SK-N-SH treated with all-trans-retinoic acid at 6 μM for 48 hours (cell line): ENCODE measurements at places on chromosomes 5 and 9.

GRCh38 chr5:172525996-172526360 is 71.7 kb upstream of the SH3PXD2B start:
- no peak for ATAC-seq

DNA sequence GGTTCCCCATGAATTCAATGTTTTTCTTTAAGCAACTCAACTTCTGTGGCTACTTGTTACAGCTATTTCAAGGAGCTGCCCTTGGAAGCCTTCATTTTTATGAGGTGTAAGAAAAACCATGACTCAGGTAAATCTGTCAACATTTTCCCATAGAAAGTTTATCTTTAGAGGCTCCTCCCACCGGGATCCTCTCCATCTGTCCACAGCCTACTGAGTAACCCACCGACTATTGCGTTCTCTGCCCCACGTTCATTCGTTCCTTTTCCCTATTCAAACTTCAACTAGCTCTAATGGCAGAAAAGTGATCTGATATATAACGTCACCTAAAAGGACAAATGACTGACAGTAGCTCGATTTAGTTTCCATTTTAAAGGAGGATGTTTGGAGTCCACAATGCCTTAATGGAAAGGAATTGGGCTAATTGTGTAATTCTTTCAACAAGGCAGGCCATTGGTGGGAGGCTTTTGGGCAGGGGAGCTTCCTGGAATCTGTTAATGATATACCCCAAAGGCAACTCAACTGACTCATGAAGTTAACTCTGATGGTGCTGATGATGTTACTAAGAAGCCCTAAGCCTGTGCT is 29.3 kb upstream of the NR3C1 start:
- ATAC-seq = no peak

- no peak for ATAC-seq
Observed at GRCh38 chr5:40628407-40628806, 51.3 kb upstream of the PTGER4 start.

DNA sequence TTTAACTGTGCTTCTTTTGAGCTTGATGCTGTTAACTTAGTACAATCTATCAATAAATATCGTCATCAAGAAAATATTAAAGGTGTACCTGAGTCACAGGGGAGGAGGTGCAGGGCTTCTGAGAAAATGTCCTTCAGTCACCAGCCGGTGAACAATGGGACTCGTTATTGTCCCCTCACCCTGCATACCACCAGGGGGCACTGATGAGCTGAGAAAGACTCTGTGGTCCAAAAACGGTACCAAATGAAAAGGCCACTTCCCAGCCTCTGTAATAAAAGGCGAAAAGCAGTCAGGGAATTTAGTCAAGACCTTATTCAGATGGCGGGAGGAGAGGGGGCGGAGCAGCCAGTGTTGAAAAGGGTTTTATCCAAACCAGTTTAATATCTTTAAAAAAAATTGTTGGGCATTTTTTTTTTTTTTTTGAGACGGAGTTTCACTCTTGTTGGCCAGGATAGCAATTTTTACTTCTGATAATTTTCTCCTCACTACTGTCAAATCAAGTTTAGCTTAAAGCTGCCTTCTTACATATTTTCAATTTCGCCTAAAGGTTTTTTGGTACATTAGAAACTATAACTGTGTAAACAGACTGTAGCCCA is 271.9 kb upstream of the ADAMTS16 start:
- ATAC-seq = peak; percentile 83

GRCh38 chr5:148697180-148697808 is 43.0 kb upstream of the HTR4 start:
- ATAC-seq = peak; percentile 59

GRCh38 chr5:60668686-60669304 is 31.2 kb downstream of the DEPDC1B start:
- ATAC-seq = no peak

- no peak for ATAC-seq
Observed at GRCh38 chr9:102054811-102055210, 316.4 kb upstream of the GRIN3A start.

DNA sequence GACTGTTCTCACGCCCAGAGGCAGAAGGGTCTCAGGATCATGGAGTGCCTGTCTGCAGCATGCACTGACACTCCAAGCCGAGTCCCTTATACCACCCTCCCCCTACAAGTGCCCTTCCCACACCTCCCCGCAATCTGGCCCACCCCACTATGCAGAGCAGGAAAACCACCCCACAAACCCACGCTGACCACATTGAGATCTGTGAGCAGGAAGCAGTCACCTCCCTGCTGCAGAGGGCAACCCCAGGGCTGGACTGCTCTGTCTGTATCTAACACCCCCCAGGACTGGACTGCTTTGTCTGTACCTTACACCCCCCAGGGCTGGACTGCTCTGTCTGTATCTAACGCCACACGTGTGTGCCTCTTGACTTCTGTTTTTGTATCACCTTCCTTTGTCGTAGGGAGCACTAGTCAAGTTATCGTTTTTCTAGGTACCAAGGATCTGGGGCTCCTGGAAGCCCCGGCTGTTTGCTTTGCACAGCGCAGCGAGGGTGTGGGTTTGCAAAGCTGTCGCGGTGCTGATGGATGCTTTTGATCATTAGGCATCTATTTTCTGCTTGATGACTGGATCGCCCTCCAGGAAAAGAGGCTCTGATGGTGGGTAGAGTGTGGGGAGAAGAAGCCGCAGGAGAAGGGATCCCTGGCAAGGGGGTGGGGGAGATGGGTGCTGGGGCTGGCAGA is 21.5 kb downstream of the OLFM1 start:
- no peak for ATAC-seq

GRCh38 chr5:139461698-139462097 is 845 bp downstream of the ECSCR start:
- peak; percentile 74 for ATAC-seq

- no peak; the same call in 2 of the 3 replicates for ATAC-seq
Observed at GRCh38 chr9:104227108-104227507, 133.0 kb downstream of the SMC2 start.

- no peak for ATAC-seq
Observed at GRCh38 chr5:140509898-140510297, 37.6 kb upstream of the EIF4EBP3 start.

- no peak for ATAC-seq
Observed at GRCh38 chr5:130868186-130868840, 296.7 kb downstream of the HINT1 start.

DNA sequence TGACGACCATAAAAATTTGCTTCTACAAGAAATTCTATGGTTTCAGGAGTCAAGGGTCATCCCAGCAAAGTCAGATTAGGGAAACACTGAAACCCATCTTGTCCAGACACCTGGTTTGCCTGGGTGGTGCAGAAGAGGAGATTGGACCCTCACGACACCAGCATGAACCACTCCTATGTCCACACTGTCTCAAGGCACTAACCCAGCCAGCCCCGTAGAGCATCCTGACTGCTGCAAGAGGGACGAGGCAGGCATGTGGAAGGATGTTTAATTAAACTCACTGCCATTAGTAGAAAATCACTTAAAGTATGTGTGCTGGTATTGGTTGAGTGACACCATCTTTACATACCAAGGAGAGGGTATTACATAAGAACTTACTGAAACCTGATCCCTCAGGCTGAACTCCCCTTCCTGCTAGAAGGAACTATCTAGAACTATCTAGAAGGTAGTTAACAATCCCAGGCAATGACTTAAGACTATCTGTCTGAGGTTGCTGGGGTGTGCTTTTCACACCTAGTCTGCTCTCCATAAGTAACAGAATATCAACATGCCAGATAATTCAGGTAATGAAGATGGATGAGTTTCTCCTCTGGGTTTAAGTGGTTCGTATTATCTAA is 93.6 kb downstream of the SEMA6A start:
- ATAC-seq = no peak

DNA sequence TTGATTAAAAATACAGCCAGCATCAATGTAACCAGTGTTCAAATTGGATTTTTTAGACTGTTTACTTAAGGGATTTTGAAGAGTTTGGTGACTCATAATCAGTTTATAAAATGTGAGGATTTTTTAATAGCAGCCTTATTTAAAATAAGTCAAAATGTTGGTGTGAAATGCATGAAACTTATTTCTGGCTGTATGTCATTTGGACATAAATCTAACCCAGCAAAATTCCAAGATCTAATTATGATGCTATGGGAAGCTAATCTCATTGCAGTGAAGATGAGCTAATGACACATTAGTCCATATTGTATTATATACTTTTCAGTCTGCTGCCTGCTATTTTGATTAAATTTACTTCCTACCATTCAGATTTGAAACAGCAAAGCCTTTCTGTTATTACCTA is 140.3 kb downstream of the AOPEP start:
- ATAC-seq = no peak
